ENCODE measurements at places on chromosomes 3 and 15.

DNA sequence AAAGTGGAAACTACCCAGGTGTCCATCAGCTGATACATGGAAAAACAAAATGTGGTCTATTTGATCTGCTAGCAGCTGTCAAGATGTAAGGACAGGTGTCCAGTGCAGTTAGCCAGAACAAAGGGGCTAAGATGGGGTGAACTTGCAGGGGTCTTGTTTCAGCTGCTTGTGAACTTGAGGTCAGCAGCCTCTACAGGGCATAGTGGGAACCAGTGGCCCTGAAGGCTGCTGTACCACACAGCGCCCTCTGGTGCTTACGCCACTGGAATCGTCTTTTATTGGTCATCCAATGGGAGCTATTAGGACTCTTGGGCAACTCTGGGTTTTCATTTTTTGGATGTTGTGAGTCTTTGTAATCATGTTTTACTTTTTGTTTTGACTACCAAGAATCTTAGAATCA is 62.2 kb upstream of the CTSH start:
- DNase-seq = no peak

DNA sequence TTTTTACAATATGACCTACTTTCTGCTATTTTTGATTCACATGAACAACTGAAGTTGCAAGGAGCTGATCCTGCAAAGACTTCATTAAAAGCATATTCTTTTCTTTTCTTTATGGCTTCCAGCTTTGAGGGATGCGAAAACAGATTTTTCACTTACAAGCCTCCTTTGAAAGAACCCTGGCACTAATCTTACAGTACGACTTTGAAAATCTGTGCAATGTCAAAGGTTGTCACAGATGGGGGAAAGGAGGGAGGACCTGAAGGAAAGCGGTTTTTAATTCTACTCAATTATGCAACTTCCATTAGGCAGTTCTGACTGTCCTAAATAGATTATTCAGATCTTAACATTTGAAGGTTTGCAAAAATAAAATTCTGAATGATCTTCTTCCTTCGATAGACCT is 130.5 kb downstream of the TNIK start:
- DNase-seq = no peak

- no peak for DNase-seq
Measured at GRCh38 chr15:58517682-58518525, 86.1 kb downstream of the LIPC start.

GRCh38 chr3:133295944-133296917 is 103.6 kb upstream of the BFSP2 start:
- DNase-seq = no peak

DNA sequence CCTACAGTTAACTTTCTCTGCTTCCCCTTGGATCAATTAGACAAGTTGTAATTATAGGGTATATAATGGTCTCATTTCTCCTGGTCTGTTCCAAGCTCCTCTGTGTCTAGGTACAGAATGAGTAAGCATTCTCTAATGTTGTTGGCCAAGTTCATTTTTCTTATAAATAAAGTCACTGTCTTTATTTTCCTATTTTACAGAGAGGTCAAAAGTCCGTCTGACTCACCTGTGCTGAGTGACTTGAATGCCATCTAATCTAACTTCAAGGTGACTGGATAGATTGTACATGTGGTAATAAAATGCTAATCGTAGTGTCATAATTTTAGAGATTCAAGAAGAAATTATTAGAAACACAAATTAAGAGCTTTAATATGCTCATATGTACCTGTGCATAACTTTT is 500.2 kb downstream of the PDCD6IP start:
- no peak for DNase-seq

GRCh38 chr15:91132079-91132478 is 32.0 kb downstream of the SV2B start:
- DNase-seq = no peak

GRCh38 chr3:39262846-39263245 is 17.0 kb downstream of the CX3CR1 start:
- DNase-seq = no peak

DNA sequence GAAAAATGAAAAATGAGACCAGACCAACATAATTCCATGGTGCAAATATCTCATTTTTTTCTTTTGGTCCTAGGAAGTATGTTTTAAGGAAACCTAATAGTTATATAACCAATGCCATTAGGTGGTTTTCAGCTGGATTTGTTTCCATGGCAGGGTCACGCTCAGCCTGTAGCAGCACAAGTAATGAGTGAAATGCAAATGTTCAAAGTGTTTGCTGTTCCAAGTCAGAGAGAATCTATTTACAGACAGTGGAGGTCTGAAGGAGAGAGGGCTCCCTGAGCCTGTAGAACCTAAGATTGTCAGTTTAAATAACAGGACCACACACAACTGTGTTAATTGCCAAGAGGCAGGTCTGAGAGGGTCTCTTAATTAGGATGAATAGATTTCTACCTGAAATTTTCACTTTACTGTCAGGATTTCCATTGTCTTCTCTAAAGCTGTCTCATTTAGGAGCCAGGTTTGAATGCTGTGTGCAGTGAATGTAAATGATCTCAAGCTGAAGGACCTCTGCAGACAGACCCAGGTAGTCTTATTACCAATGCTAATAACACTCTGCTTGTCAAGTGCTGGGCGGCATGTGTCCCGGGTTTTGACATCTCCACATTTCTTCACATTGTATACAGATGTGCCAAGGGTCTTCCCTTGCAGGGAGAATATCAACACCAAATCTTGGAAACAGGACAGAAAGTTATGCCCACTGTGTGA is 317.3 kb upstream of the NECTIN3 start:
- DNase-seq = no peak

DNA sequence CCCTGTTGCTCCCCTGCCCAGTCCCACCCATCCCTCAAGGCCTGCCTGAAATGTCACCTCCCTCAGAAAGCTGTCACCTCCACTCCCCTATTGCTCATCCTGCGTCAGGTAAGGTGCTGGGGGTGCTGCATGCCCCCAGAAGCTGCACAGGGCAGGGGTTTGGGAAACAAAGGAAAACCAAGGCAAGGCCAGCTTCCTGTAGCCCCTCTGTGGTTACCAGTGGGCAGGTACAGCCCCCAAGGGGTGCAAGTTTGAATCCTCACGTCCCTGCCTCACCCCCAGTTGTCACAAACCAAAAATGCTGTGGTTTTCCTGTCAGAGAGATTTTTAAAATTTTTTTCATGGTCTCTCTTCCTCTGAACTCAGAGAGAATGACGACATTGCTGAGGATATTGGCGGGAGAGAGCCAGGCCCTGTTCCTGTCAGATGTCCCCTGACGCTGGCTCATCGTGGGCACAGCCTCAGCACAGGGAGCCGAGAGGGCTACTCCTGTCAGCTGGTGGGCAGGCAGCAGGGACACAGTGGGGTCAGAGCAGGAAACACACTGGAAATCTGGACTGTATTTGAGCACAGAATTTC is 27.0 kb downstream of the PSTPIP1 start:
- DNase-seq = no peak

DNA sequence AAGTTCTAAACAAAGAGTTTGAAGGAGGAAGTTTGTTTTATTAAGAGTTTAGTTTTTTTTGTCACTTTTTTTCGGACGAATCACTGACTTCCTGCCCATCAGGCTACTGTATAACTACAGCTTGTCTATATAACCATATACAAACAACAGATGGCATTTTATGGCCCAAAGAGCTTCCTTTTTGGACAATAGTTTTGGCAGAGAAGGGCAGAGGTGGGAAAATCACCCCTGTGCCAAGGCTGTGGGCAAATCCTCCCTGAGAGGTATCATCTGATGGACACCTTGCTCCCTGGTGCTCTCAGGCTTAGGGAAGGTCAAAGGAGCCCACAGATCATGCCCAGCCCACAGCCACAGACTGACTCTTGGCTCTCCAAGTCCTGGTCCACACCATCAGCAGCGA is 113.4 kb downstream of the OXNAD1 start:
- DNase-seq = no peak

DNA sequence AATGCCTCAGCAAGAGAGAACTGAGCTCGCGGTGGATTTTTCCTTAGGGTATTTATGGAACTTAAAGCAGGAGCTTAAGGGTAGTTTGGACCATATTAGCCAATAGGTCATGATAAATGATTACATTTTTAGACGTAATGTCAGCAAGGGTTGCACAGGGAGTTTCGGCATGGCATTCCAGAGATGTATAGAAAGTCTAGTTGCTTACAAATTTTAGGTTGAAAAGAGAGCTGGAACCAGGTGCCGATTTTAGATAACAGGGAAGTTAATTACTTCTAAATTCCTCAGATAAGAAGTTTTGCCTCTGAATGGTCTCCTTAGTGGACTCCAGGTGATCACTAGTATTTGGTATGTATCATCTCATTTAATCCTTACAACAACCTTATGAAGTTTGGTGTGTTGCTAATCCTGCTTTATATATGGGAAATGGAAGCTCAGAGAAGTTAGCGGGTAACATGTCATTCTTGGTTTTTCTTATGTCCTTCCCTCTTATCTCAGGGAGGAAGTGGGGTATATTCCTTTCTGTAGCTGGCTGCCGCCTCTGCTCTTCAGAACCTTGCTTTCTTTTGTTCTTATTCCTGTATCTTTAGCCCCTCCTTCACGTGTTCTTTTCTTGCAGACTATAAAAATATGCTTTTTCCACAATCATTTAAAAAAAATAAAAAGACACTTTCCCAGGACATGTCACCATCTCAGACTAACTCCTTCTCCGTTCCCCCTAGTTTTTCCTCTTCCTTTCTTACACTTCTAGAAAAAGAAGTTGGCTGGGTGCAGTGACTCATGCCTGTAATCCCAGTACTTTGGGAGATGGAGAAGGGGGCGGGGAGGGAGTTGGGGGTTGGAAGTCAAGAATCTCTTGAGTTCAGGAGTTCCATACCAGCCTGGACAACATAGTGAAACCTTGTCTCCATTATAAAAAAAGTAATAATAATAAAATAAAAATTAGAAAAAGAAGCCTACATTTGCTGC is 25.7 kb downstream of the IQGAP1 start:
- no peak for DNase-seq

DNA sequence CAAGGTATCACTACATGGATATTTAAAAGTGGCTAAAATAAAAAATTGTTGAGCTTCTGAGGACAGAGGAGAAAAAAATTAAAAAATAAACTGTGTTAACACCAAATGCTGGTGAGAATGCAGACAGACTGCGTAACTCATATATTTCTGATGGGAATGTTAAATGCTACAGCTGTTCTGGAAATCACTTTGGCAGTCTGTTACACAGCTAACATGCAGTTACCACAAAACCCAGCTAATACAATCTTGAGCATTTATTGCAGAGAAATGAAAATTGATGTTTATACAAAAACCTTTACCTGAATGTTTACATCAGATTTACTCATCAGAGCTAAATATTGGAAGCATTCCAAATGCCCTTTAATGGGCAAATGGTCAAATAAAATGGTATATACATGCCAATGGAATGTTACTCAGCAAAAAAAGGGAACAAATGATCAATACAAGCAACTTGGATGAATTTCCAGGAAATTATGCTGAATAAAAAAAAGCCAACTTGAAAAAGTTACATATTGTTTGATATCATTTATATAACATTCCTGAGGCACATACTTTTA is 24.6 kb downstream of the MNS1 start:
- no peak for DNase-seq

DNA sequence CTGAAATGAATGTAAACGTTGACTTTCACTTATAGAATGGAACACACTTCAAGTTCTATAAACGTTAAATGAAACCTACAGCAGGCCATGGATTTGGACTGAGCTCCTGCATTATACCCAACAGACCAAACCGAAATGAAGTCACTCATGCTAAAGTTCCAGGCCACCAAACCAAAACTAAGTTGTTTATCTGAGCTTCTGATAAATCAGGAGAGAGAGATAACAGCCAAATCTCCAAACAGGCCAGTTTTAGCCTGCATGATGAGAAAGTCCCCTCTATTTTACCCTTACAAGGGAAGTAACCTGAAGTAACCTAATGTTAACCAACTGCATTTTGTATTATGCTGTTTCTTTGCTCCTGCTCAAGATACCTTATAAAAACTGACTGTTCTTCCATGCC is 44.5 kb downstream of the DCUN1D1 start:
- no peak for DNase-seq

GRCh38 chr3:8584661-8585060 is 59.9 kb downstream of the SSUH2 start:
- DNase-seq = no peak

GRCh38 chr3:50405249-50405648 is 45.9 kb upstream of the TMEM115 start:
- no peak for DNase-seq

All from NCI-H2081 (cell line).